Upper lobe of right lung (tissue), 1 donor: ENCODE measurements at places on chromosomes 12 and 14. TPM values are rescaled to one million over a fixed set of nuclear protein-coding genes. Genes with fewer than 3 reads are reported as not detected.

DNA sequence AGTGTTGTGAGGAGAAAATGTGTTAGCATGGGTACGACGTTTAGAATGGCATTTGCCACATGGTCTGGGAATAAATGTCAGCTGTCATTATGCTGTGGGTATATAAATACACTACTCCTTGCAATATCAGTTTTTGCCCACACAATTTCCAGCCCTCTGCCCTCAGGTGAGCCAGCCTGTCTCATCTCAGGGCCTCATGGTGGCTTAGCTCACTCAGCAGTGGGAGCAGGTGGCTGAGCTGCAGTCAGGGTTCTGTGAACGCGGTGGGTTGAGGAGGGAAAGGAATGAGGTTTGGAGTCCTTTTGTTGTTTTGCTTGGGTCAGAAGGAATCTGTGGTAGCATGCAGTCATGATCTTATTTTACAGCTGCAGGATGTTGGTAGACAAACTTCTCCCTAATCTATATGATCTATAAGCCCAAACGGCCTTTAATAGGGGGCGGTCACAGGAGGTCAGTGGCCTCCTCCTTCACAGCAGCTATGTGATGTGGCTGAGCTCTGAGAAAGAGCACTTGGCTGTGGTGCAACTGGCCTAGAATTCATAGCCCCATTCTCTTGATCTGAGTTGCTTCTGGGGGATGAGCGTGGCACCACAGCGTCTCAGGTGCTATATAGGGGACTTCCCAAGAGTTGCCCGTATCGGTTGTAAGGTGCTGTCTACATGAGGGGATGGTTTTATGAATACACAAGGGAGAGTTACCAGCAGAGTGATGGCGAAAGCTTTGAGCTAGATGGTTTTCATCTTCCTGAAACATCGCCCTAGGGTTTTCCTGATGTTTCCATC is 27.8 kb upstream of the KCNA5 start:
- no peak for DNase-seq

- DNase-seq, result no peak
Measured at GRCh38 chr14:21506557-21506956, 4.6 kb downstream of the METTL3 start.

DNA sequence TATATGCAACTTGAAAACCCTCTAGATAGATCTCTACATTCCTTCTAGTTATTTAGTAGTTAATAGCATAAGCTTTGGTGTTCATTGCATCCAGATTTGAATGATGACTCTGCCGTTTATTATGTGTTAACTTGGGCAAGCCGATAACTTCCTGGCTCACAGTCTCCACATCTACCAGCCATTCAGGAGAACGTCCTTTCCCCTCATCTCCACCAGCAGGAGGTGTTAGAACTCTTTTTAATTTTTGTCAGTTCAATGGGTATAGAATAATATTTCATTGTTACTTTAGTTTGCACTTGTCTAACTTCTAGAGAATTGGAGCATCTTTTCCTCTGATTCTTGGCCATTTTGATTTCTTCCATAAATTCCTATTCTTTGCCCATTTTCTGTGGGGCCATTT is 30.0 kb upstream of the WSCD2 start:
- no peak for DNase-seq

DNA sequence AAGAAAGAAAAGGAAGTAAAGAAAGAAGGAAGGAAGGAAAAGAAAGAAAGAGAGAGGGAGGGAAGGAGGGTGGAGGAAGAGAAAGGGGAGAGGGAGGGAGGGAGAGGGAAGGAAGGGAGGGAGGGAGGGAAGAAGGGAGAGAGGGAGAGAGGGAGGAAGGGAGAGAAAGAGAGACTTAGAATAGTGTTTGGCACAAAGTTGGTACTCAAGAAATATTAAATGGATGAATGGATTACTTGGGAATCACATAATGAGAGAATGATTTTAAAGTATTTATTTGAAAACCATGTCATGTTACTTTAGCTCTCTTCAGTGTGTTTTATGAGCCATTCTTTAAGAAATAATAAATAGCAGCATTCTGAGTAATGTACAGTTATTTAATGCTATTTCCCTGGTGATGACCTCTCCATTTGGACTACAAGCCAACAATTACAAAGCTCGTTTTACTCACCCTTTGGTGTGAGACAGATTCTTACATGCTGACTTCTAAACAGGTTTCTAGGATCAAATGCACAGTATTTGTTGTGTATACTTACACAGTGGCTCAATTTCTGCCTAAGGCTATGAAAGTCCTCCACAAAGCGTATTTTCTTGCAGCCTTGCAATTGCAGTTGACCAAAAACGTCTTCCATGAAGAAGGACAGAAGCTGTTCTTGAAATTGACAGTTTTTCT is 861 bp downstream of the IL26 start:
- DNase-seq, result no peak

GRCh38 chr14:53017837-53018236 is 67.0 kb upstream of the FERMT2 start:
- DNase-seq, result no peak

GRCh38 chr12:166425-167075 is 47.4 kb downstream of the SLC6A12 start:
- no peak for DNase-seq

- peak; percentile 79 for DNase-seq
Measured at GRCh38 chr12:89351489-89352241, 636 bp downstream of the DUSP6 start.

GRCh38 chr12:120689397-120690082 is 2.6 kb downstream of the MLEC start:
- DNase-seq, result no peak

DNA sequence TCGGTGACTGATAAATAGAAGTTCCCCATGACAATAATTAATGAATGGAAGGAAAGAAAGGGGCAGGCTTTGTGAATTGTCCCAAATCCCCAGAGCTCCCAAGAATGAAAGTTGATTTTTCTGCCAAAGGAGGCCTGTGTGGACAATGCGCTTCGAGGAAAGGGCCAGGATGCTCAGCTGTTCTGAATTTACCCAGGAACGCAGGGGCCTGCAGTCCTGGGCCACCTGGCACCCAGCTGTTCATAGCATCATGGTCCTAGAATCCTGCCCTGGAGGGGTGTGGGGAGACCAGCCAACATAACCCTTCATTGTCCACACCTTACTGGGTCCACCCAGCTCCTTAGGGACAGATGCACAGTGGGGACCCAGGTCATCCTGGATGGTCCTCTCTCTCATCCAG is 587.5 kb downstream of the BCL11B start:
- no peak for DNase-seq

- no peak for DNase-seq
Measured at GRCh38 chr14:100649173-100649519, 61.9 kb upstream of the BEGAIN start.

DNA sequence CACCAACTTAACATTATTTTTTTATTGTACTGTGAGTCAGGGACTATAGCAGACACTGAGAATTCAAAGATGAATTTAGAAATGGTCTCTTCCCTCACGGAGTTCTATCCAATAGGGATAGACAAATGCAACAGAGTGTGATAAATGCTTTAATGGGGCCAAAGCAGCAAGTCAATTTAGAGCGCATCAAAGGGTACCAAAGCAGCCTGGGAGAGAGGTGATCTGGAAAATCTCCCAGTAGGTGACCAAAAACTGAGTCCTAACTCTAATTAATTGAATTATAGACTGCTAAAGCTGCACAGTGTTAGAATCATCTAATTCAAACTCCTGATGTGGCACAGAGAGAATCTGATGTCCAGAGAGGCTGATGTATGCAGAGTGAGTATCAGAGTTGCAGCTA is 2.6 kb downstream of the LIN7A start:
- DNase-seq, result no peak

GRCh38 chr14:104001003-104001402 is 58.7 kb upstream of the RD3L start:
- DNase-seq, result no peak

GRCh38 chr12:104094284-104094683 is 30.0 kb downstream of the HCFC2 start:
- no peak for DNase-seq

- no peak for DNase-seq
Measured at GRCh38 chr14:55889124-55889523, 229.1 kb upstream of the PELI2 start.

DNA sequence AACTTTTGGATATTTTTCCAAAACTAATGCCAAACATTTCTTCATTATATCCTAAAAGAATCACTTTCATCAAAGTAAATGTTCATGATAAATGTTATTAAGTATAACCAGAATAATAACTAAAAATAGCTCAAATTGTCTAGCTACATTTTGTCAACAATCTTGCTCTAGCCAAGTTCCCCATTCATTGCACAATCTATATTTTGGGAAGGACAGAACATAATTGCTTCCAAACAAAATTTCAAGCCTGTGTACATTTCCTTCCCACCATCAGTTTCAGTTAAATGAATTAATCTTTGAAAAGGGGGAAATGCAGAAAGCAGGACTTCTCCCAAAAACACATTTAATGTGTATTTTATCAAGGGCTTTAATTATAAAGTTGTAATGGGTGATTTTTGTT is 98.0 kb upstream of the PLEKHG7 start:
- no peak for DNase-seq

DNA sequence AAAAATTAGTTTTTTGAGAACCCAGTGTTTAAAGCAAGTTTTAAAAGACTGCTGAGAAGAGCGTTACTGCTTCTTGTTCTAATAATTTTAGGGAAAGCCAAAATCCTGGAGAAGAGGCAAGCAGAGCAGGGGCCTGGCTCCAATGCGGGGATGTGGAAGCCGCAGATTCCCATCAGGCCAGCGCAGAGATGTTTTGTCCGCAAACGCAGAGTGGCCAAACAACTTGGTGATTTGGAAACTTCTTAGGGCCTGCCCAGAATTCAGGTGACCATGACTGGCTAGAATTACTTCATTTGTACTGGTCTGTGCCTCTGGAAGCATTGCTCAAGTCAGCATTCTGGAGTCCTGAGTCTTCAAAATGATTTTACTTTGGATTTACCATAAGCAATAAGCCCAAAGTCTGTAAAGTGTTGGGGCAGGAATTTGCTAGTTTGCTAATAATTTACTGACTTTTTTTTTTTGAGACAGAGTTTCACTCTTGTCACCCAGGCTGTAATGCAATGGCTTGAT is 208.4 kb downstream of the PPM1H start:
- no peak for DNase-seq

- DNase-seq, result peak; percentile 74
Measured at GRCh38 chr12:1668833-1669543, 21.9 kb upstream of the ADIPOR2 start.

- no peak for DNase-seq
Measured at GRCh38 chr12:106709068-106709511, 65.4 kb upstream of the RIC8B start.

- DNase-seq, result peak; percentile 76
Measured at GRCh38 chr14:100486025-100486828, 101.0 kb downstream of the BEGAIN start.

- no peak for DNase-seq
Measured at GRCh38 chr12:66164349-66164821, 5.4 kb downstream of the TMBIM4 start.

DNA sequence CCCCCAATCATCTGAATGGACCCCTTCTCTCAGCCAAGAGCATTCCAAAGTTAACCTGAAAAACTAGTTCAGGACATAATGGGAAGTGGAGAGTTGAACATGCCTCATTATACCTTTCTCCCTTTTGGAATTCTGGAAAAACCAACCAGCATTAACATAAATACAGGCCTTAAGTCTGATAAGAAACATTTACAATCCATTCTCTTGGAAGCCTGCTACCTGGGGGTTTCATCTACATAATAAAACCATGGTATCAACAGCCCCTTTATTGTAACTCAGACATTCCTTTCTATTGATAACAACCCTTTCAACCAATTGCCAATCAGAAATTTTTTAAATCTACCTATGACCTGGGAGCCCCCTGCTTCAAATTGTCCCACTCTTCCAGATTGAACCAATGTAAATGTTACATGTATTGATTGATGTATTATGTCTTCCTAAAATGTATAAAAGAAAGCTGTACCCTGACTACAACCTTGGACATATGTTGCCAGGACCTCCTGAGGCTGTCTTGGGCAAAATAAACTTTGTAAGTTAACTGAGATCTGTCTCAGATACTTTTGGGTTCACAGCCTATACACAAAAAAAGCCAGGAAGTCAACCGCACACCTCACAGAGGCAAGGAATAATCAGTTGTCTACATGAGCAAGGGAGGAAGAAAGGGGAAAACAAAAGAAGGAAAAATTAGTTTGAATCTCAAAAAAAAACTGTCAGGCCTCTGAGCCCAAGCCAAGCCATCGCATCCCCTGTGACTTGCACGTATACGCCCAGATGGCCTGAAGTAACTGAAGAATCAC is 17.6 kb upstream of the SSTR1 start:
- DNase-seq, result no peak

- DNase-seq, result no peak
Measured at GRCh38 chr12:59119676-59120075, 199.4 kb upstream of the LRIG3 start.

The PLEKHG3 gene
- 34.5 TPM for total RNA-seq

The TAS2R50 gene
- 0.55 TPM for total RNA-seq

The DYRK2 gene
- total RNA-seq, result 15.5 TPM

The COCH gene
- 0.38 TPM for total RNA-seq

The SLC6A12 gene
- 11.1 TPM for total RNA-seq

The TMEM30B gene
- 22.5 TPM for total RNA-seq
